HCEC 1CT (cell line): ENCODE measurements at places on chromosomes 11 and 22.

DNA sequence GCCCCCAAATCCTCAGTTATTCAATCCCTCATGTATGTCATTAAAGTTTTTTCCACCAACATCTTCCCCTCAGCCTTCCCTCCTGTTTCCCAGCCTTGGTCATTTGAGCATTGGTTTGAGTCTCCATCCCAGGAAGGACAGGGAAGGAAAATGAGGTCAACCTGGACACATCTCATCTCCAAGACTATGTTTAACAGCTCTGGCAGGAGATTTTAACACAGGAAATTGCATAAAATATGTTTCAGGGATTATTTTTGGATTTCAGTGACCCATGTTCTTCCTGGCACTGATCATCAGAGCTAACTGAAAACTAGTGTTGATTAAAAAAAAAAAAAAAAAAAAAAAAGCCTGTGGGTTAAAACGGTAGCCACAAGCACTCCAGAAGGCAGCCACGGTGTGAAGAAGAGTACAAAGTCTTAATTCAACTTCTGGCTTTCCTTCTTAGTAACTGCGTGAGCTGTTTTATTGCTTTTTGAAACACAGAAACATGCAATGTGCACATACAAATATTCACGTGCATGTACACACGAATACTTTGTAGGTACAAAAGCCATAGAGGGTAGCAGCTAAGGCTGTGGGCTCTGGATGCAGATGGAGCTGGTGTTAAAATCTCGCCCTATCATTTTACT lies 164.4 kb upstream of the DDI1 start:
- DNase-seq, result no peak

DNA sequence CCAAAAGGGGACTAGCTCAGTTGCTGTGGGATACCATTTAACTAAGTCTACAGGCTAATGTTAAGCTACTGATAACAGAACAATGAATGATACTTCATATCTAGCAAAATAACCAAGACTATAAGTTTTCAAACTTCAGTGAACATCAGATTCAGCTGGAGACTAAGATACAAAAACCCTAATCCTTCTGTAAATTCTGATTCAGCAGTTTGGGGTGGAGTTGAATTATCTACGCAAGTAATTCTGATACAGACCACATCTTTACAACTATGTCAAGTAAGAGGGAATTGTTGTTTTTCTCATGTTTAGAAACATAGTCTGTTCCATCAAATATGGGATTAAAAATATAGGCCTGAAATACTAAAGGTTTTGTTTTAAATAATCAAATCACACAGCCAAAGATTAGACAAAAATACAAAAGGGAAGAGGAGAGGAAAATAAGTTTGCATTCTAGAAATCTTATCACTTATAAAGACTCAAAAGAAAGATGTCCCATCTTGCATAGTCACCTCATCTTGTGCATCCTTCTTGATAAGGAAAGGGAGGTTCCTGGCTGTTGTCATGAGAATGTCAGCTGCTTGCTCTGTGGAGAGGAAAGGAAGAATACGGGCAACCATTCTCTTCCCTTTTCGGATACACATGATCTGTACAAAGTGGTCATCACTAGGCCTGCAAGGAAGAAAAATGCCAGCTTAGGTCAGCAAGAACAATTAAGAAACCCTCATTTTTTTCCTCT lies 21.4 kb downstream of the PATL1 start:
- no peak for DNase-seq

DNA sequence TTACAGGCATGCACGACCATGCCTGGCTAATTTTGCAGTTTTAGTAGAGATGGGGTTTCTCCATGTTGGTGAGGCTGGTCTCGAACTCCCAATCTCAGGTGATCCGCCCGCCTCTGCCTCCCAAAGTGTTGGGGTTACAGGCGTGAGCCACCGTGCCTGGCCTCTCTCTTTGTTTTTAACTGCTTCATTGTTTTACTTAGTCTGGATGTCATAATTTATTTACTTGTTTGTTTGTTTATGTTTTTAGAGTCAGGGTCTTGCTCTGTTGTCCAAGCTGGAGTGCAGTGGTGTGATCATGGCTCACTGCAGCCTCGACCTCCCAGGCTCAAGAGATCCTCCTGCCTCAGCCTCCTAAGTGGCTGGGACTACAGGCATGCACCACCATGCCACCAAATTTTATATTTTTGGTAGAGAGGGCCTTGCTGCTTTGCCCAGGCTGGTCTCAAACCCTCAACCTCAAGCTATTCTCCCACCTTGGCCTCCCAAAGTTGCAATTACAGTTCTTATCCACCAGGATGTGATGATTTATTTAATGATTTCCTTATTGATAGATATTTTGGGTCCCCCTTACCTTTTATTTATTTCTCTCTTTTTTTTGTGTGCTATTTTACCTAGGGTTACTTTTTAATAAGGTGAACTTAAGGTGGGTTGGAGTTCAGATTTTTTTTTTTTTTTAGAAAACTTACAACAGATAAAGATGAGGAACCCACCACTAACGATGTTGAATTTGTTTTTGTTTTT lies 52.6 kb upstream of the ADA2 start:
- no peak for DNase-seq

DNA sequence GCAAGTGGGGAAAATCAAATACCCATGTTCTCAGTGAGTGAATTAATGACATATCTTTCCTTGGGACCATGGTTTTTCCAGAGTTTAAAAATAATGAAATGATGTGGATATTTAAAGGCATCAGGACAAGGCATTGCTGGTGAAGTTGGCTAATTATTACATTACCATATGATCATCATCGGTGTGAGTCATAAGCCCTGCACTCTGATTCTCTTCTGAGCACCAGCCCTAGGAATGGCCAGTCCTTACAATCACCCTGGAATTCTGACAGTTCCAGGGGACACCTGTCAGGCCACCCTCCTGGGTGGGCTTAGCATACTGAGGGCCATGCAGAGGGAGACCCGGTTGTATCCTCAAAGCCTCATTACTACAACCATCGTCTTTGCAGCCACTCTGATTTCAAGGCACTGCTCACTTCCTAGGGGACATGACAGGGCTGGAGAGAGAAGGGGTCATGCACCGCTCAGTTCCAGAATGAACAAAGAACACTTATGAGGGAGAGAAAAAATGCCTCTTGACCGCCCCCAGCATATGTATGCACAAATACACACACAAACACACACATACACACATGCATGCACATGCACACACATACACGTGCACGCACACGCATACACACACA lies 365.0 kb downstream of the MIAT start:
- no peak for DNase-seq

DNA sequence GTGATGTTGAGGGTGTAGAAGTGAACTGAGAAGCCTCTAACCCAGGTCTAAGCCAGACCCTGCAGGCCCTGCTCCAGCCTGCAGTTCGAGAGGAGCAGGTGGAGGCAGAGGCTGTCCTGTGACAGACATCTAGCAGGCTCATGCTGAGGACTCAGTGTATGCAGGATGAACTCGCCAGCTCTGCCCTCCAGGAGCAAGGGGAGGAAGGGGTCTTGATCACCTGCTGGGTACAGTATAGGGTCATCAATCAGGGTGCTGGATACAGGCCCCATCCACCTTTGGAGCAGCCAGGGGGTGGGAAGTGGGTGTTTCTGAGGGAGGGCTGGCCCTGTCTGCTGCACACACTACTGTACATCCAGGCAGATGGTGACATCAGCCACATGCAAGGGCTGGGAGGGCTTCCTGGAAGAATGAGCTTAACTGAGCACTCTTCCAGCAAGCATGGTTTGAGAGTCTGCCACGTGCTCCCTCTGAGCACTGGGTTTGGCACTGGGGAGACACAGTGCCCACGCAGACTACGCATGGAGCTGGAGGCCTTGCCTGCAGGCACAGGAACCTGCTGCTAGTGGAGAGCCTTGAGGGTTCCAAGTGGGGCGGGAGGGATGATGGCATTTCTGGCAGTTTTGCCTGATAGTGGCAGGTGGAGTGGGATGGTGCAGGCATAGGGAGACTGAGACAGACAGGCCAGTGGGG lies 9.2 kb downstream of the MAPK8IP1 start:
- DNase-seq, result no peak

DNA sequence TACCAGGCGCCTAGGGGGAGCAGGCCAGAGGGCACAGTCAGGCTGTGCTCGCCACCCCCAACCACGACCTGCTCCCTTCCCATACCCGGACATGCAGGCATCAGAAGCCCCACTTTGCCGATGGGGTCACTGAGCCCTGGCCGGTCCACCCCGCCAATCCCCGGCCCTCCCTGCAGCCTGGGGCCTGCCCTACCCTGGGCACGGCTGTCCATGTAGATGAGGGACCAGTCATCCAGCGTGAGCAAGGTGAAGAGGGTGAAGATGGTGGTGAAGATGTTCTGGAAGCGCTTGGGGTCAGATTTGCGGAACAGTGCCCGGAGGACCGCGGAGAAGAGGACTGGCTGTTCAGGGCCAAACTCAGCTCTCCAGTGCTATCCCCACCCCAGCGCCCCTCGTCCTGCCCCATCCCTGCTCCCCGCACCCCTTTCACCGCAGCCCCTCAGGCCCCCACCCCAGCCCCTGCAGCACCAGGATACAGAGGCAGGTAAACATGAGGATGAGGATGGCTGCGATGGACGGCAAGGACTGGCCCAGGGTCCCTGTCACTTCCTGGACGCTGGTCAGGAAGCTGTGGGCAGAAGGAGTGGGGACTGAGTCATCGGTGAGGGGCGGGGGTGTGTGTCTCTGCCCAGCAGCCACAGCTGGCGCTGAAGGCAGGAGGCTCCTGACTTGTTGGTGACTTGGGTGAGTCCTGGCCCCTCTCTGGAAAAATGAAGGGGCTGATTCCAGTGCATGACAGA lies 5.5 kb downstream of the CATSPER1 start:
- peak; percentile 81 for DNase-seq

DNA sequence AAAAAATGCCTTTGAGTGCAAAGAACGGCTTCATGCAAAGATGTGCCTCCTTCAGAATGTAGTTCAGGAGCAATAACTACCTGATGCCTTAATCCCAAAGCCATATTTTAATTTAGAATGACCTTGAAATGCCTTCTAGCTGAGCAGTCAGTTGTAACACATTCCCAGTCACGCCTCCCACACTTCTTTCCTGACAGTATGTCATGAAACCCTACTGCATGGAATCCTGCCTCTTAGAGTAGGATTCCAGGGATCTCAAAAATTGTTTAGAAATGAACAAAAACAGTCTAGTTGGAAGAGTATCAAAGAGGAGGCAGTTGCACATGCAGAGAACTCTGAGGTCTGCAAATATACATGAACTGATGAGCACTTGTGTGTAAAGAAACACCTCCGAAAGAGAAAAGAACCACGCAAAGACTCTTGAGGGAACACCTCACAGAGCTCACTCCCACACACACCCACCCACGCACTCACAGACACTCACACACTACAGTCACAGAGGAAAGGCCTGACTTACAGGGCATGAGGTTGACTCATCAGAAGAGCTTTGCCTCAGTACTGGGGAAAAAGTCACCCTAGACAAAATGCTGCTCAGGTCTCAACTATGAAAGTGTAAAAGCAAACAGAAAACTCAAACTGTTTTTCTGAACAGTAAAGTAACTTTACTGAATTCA lies 77.4 kb downstream of the GGTLC2 start:
- peak; percentile 87 for DNase-seq

DNA sequence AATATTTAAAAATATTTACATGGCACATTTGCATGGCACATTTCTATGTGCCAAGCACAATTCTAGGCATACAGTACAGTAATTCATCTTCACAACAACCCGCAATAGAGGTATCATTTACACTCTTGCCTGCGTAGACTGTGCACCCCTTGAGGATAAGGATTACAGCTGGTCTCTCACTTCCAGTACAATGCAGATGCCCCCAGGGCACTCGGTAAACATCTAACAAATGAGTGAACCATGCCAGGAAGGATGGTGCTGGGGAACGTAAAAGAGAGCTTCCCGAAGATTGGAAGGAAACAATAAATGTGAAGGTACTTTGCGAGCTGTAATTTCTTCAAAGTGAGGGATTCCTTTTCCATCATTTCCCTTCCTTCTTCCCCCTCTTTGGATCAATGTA lies 1.3 kb downstream of the PRPF19 start:
- no peak for DNase-seq

- DNase-seq, result no peak
Observed at GRCh38 chr22:36238373-36239149, 766 bp downstream of the APOL2 start.

DNA sequence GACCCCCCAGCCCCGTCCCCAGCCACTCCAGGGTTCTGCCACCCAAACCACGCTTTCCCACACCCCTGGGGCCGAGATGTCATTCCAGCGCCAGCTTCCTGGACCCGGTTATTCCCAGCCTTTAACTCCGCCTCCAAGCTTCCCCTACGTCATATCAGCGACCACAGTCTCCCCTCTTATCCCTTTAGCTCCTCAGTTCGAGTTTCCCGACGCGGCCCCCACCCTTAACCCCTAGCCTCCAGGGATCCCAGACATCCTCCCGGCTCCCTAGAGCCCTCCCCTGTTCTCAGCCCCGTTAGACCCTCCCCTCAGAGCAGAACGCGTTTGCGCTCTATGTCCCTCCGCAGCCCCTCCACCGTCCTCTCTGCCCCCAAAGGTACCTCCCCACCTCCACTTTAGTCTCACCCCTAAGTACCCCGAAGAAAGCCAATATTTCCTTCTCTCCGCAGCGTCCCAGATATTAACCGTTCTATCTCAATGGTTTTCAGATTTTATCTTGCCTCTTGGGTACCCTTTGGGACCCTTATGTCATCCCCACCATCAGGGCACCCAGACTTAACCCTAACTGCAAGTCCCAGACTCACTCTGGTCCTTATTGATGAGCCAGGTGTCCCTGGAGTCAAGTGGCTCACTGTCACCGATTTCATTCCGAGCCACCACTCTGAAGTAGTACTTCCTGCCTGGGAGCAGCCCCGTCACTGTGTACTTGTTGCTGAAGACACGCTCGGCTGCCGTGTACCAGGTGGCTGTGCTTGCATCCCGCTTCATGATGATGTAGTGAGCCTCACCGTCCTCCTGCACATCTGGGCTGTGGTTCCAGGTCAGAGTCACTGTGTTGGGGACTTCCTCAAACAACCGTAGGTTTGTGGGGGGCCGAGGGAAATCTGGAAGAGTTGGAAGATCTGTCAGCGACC lies 8.0 kb downstream of the TMEM86A start:
- no peak for DNase-seq

DNA sequence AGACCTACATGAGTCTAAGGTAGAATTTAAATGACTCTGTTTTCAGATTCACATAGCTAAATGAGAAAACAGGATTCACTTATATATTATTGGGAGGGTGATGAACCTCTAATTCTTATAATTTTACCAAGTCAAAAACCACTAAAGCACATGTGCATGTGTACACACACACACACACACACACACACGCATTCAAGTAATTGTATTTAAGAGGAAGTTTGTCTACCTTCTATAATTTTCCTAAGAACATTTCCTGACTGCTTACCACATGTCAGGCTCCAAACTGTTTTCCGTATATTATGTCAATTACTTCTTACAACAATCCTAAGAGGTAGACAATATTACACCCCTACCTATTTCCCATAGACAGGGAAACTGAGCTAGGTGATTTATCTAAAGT lies 6.7 kb downstream of the RNF141 start:
- DNase-seq, result no peak

DNA sequence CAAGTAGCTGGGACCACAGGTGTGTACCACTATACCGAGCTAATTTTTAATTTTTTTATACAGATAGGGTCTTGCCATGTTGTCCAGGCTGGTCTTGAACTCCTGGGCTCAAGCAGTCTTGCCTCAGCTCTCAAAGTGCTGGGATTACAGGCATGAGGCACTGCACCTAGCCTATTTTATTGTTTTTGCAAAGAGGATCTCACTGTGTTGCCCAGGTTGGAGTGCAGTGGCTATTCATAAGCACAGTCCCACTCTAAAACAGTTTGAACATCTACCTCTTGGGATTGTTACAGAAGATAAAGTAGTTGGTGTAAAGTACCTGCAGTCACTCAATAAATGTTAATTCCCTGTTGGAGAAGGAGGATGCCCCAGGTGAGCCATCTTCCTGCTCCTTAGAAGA lies 29.1 kb downstream of the XRCC6 start:
- DNase-seq, result no peak

GRCh38 chr11:122104341-122104740 lies 11.7 kb downstream of the BLID start:
- DNase-seq, result no peak
